ENCODE measurements at places on chromosomes 1 and 21.

DNA sequence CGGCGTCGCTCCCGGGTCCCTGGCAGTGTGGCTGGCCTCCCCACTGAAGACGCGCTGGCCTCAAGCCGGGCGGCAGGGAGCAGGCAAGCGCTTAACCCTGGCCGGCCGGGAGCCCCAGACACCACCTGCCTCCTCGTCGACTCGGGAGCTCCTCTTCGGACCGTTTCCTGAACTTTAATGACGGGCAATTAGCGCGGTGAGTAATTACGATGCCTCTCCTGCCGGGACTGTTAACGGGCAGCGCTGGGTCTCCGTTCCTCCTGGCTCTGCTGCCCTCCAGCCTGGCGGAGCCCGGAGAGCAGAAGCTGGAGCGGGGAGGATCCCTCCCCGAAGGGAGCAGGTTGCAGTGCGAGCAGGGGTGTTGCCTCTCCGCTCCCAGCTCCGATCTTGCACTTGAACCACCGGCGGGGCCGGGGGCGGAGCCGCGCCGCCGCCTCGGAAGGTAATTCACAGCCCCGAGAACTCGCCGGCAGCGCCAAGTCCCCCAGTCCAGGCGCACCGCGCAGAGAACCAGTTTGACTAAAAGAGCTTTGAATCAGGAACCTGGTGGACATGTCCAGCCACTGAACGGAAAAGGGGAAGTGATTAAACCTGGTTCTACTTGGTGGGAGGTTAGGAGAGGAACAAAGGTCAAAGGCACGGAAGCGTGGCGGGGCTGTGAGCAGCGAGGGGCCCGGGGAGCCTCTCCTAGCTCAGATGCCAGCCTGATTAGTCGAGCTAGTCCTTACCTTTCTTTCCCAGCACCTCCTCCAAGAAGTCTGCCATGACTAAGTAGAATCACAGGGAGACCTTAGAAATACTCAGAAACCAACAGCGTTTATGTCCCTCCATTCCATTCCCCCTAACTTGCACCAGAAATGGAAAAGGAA, 18.3 kb upstream of the PLEKHA6 start:
- DNase-seq = peak; percentile 66

GRCh38 chr1:97396463-97396862, 524.4 kb downstream of the DPYD start:
- no peak for DNase-seq

GRCh38 chr21:30072496-30072895, 94.1 kb downstream of the CLDN17 start:
- no peak for DNase-seq

- DNase-seq = no peak
Measured at GRCh38 chr1:115564201-115564600, 77.6 kb upstream of the VANGL1 start.

- DNase-seq = no peak
Measured at GRCh38 chr1:81499487-81499886, 301.2 kb upstream of the ADGRL2 start.

- peak; percentile 87 for DNase-seq
Measured at GRCh38 chr1:155255243-155256007, at the start of gene ENTREP3. ENTREP3 (minus strand) TSS chr1:155255483; CDS start chr1:155254877, 606 bp downstream.

GRCh38 chr1:12622506-12622905, 4.5 kb upstream of the DHRS3 start:
- DNase-seq = no peak

DNA sequence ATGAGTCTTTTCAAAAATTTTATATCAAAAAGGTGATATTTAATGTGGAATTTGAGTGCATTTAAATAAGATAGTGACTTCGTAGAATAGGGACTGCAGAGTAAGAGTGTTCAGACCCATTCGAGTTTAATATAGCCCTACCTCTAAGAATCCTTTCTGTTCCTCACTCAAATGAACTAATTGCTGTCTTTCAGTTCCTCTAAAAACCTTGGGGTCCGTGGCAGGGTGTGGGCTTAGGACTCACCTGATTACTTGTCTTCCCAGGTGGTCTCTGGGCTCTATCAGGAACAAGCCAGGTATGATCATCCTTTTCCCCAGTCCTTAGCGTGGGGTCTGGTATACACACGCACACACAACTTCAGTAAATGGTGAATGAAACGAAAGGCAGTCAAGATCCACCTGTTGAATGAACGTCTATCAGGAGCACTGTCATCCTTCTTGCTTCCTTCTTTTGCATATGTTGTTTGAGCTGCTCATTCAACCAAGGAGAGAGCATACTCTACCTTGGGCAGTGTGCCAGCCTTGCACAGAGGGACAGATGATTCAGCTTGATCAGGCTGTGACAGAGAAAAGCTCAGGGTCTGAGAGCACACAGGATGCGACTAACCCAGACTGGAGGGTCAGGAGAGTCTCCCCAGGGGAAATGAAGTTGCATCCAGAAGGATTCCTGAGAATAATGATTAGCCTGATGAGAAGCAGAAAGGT, 1.2 kb upstream of the RNF11 start:
- DNase-seq = peak; percentile 77

DNA sequence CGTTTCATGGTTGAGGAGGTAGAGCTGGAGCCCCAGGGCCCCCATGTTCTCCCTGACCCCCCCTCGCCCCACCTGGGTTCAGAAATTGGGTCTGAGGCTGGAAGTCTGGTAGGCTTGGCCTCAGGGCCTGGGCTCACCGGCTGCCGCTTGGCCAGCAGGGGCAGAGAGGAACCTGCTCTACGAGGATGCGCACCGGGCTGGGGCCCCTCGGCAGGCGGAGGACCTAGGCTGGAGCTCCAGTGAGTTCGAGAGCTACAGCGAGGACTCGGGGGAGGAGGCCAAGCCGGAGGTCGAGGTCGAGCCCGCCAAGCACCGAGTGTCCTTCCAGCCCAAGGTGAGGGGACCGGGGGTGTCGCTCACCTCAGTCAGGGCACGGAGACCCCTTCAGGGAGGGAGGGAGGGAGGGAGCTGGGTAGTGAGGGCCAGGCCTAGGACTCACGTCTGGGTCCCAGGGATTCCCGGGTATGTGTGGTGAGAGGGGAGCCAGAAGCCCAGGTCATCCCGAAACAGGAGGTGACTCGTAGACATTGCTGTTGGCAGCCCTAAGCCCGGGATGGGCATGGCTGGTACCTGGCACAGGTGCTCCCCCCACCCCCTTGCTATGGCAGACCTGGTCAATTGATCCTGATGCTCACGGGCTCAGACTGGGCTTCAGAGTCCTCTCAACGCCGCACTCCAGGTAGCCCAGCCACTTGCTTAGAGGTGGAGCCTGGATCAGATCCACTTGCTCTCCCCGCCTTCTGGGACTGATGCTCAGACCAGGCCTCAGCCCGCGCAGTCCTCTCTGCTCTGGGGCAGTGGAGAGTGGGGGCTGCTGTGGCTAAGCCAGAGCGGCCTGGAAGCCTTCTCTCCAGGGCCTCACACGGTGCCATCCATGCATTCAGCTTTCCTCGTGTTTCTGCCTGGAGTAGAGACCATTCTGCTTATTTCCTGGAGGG, 68.4 kb downstream of the ARHGEF10L start:
- no peak for DNase-seq

DNA sequence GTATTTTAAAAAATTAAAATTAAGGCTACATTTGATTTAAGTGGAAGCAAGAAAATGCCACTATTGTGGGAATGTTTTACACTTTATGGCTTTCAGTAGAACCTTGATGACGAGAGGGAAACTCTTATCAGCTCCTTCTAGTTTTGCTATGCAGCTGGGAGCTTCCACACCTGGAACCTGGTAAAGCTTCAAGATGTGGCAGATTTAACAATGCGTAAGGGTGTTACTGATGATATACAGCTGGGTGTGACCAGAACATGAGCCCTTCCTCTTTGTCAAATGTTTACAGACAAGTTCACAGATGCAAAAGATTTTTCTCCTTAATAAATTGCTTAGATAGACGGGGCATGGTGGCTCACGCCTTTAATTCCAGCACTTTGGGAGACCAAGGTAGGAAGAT, 20.3 kb downstream of the TTC13 start:
- no peak for DNase-seq

- no peak for DNase-seq
Measured at GRCh38 chr1:171379846-171380245, 65.9 kb downstream of the FMO4 start.

Measured in activated T-cell treated with anti-CD3 and anti-CD28 coated beads, Interleukin-2, amount 50 U/mL, for 72 hours (primary cell).